Esophagus squamous epithelium (tissue), 5 donors: ENCODE measurements at places on chromosomes 5 and 9.

GRCh38 chr5:76194340-76194739 is 111.2 kb downstream of the SV2C start:
- DNase-seq, result no peak

DNA sequence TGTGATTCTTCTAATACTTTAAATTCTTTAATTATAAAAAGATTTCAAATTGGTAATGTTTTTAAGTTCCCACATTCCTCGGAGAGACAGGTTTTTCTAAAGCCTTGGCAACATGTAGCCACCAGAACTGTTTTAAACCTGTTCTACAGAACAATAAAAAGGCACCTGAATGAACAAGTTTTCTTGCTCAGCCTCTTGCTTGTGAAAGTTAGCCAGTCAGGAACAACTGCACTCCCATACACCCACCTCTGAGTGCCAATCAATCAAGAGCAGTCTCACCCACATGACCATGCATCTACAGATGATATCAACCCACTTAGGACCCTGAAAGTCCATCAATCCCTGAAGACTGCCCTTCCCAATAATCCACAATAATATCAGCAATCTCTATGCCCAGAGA is 62.3 kb downstream of the AP3B1 start:
- DNase-seq, result no peak

- no peak for DNase-seq
These were observed 32.4 kb downstream of the LIFR start for GRCh38 chr5:38524022-38524421.

DNA sequence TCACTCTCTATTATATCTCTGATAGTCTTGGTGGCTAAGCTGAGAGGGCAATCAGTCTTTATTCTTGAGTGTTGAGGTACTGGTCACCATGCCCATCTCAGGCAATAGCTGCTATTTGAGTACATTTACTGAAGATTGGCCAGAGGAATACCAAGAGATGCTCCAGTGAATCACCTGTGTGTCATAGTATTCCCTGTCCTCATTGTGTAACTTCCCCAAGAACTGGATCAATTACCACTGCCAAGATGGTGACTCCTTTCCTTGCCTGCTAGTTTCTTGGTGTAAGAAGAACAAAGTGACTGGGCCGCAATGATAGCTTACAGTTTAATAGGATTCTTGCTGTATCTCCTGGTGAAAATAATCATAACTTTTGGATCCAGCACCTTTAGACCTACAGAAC is 418.7 kb upstream of the KIF2A start:
- DNase-seq, result no peak

DNA sequence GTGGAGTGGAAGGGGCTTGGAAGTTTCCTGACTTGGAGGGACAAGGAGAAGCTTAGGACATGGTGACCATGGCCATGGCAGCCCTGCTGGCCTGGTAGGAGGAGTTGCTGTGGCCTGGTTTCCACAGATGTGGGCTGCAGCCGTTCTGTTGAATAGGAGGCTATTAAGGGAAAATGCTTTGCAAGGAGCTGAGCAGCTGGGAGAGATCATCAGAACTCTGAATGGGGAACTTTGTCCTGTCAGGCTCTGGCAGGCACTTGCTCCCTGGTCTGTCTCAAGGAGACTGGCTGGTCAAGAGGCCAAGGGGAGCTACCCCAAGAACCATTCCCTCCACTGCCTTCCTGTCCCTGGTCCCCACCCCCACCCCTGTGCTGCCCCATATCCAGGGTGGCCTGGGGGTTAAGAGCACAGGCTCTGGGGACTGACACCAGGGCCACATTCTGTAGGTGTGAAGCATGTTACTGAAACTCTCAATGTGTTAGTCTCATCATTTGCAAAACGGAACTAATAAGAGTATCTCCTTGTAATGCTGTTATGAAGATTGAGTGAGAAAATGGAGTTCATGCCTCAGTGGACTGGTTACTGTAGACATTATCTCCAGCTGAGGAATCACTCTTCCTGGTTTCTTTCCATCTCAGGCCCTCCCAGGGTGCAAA is 84.0 kb upstream of the ARAP3 start:
- no peak for DNase-seq

GRCh38 chr5:150058480-150059126 is 27.8 kb downstream of the CSF1R start:
- DNase-seq, result no peak

GRCh38 chr5:98144116-98144515 is 629.3 kb upstream of the RGMB start:
- no peak for DNase-seq

DNA sequence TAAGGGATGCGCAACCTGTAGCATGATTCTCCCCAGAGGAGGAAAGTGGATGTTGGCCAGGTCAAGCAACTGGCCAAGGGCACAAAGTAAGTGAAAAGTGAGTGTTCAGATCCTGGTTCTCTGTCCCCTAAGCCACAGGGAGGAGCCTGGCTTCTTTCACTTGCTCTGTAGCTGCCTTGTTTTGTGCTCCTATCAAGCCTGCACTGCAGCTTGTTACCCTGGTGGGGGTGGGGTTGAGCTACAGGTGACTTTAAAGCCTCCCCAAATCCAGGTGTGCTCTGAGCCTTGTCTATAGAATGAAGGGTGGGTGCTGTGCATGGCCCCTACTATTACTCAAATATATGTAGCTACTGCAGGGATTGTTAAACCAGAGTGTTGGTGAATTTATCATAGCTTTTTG is 32.9 kb downstream of the RALGPS1 start:
- DNase-seq, result no peak

DNA sequence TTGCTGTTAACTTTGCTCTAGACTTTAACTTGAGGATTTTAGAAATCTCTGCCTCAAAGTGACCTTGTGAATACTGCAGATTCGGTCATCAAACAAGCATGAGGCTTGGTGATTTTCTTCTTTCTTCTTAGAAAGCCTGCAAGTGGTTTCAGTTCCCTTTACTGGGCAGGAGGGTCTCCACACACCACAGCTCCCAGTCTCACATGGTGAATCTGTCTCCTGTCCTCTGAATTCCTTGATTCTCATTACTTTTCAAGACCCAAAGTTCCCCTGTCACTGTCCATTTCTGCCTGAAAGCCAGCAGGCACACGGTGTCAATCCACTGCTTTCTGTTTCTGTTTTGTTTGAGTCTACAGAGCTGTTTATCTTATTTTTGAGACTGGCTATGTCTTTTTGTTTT is 14.1 kb downstream of the HSPB3 start:
- DNase-seq, result no peak

- DNase-seq, result no peak
These were observed 4.8 kb downstream of the GLIPR2 start for GRCh38 chr9:36141288-36141687.

DNA sequence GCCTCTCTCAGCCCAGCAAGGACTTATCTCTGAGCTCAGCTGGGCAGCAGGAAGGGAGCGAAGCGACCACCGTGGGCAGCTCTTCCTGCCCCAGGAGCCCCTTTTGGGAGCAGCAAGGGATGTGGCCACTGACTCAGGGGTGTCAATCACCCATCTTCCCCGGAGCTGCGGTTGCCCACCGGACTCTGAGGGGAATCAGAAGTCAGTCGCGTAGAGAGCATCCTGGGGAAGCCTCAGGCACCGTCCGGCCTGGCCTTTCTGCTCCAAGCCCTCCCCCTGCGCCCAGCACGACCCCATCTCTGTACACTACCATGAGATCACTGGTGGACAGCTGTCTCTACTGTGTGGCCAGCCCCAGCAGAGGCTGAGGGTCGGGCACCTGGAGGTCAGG is 24.6 kb downstream of the GFI1B start:
- DNase-seq, result no peak

DNA sequence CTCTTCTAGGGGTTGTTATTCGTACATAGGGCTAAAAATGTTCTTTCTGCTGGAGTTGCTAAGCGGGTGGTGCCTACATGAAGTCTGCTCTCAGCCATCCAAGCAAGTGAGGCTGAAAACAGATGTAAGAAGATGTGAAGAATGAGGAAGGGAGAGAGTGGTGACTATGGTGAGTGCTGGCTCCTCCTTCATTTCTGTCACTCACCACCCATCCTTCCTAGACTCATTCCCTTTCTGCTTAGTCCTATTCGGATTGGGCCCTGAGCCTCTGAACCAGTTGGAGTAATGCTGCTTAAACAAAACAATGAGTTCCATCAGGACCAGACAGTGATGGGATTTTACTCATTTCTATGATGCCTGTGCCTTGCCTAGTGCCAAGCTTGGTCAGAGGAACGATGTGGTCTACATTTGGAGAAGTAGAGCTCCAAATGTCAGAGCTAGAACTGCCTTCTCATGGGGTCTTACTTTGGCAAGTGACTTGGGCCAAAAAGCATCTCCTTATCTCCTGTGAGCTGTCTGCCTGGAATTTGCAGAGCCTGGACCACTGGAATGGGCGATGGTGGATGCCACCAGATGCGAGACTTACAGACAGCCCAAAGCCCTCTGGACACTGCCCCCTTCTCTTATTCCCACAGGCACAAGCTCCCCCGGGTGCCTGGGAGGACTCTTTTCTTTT is 192.9 kb downstream of the FBXL7 start:
- DNase-seq, result no peak

GRCh38 chr9:122122903-122123632 is 30.0 kb upstream of the TTLL11 start:
- DNase-seq, result no peak

- DNase-seq, result no peak
These were observed 109.3 kb downstream of the UHRF2 start for GRCh38 chr9:6522263-6522662.

DNA sequence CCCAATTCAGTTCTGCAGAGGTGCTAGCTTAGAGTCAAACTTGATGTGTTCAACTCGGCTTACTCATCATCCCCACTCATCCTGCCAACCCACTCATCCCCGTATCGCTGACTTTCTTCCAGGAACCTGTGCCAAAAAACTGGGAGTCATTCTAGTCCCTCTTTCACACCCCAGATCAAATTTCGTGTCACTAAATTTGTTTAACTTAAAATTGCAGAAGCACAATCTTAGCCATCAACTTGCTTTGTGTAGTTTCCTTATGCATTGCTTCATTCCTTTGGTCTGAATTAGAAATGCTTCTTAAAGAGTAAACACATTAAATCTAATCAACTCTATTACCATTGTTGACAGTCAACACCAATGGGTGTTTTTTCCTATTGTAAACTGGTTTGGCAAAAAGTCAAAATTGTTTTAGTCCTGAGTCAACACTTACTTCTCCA is 162.4 kb downstream of the TTC39B start:
- no peak for DNase-seq

GRCh38 chr5:167574464-167574863 is 717.0 kb upstream of the WWC1 start:
- DNase-seq, result no peak

DNA sequence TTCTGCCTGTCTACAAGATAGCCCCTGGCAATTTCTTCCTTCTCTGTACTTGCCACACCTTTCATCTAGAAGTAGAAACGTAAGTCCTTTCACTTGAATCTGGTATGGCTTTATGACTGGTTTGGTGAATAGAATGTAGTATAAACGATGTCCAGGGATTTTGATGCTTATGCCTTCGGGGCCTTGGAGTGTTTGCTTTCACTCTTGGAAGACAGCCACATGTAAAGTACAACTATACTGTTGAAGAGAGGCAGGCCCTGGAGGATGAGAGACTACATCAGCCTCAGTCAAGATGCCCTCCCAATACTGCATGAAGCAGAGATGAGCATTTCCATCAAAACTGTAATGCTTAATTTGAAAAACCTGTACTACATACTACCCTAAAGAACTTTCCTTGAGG is 553.8 kb upstream of the C9orf72 start:
- no peak for DNase-seq

GRCh38 chr5:143772621-143773020 is 39.3 kb upstream of the HMHB1 start:
- no peak for DNase-seq

- no peak for DNase-seq
These were observed 55.2 kb upstream of the FYB1 start for GRCh38 chr5:39274398-39275085.

- DNase-seq, result no peak
These were observed 38.6 kb downstream of the GRAMD2B start for GRCh38 chr5:126461838-126462237.

DNA sequence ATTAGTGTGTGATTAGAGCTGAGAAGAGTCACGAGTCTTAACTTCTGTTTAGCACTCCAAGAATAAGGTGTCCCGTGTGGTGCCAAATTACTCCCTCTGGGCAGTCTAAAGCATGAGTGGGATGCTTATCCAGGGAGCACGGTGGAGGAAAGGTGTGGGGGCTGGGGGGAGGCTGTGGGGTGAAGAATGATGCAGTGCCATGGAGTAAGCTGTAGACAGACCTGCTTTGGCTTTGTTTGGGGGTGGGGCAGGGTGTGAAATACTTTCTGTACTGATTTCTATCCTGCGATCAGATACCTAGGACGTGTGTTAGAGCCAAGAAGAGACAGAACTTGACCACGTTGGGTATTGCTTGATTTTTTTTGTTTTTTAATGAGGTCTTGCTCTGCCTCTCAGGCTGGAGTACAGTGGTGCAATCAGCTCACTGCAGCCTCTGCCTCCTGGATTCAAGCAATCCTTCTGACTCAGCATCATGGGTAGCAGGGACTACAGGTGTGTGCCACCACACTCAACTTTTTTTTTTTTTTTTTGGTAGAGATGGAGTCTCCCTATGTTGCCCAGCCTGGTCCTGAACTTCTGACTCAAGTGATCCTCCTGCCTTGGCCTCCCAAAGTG is 232.8 kb downstream of the MAN2A1 start:
- no peak for DNase-seq

GRCh38 chr5:159342840-159343239 is 12.6 kb upstream of the IL12B start:
- DNase-seq, result no peak

- no peak for DNase-seq
These were observed 439.6 kb downstream of the CSNK1G3 start for GRCh38 chr5:123951582-123951977.

DNA sequence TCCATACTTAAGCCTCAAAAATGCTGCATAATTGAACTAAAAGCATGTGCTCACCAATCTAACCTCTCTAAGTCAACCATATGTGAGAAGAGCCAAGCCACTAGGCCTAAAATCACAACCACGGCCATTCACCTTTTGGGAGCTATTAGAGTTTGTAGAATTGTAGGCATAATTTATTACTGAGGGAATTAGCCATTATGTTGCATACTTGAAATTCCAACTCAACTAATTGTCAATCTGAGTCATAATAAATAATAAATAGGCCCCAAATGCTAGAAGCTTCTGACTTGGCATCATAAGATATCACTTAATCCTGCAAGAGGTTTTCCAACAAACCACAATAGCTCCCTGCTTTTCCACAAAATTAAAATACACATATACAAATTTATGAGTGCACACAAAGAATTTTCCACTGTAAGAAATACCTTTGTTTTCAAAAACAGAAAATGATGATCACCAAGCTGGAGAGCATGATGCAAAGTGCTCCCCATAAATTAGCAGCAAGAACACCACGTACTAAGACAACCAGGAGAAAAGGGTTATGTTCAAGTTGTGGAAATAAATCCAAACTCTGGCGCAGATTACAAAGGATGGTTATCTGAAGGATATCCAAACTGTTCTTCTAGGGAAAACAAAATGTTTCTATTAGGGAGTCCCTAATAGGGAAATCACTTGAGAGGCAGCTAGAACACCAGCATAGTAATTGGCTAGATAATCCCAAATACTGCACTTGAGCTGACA is 250.0 kb upstream of the SLC30A5 start:
- no peak for DNase-seq
